GM12891 (cell line): ENCODE measurements at places on chromosomes 13 and 19.

DNA sequence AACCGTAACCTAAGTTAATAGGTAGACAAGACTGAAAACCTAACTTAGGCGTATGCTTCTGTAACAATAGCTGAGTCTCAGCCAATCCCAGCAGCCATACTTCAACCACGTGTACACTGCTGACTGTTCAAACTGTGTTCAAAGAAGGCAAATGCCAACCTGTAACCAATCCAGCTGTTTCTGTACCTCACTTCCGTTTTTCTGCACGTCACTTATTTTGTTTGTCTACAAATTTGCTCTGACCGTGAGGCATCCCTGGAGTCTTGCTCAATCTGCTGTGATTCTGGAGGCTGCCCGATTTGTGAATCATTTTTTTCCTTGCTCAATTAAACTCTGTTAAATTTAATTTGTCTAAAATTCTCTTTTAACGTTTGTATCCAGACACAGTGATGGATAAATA, 59.2 kb downstream of the EDNRB start:
- no peak for DNase-seq

- DNase-seq, result no peak
Measured at GRCh38 chr13:61123538-61124289, 291.9 kb downstream of the PCDH20 start.

DNA sequence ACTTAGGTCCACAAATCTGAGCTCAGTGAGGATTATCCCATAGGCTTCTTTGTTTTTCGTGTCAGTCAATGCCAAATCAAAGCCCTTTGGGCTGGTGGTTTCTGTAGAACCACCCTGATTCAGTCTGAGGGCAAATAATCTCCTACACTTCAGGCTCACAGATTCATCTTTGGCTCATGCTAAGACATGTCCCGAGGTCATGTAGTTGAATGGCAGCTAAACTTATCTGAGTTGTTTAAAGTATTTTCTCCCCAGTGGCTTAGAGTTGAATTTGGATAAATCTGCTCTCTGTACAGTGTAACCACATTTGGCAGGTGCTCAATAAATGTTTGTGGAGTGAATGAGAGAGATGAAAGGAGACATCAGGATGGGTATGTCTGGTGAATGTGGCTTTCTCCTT, 13.1 kb upstream of the SLC25A42 start:
- no peak for DNase-seq

DNA sequence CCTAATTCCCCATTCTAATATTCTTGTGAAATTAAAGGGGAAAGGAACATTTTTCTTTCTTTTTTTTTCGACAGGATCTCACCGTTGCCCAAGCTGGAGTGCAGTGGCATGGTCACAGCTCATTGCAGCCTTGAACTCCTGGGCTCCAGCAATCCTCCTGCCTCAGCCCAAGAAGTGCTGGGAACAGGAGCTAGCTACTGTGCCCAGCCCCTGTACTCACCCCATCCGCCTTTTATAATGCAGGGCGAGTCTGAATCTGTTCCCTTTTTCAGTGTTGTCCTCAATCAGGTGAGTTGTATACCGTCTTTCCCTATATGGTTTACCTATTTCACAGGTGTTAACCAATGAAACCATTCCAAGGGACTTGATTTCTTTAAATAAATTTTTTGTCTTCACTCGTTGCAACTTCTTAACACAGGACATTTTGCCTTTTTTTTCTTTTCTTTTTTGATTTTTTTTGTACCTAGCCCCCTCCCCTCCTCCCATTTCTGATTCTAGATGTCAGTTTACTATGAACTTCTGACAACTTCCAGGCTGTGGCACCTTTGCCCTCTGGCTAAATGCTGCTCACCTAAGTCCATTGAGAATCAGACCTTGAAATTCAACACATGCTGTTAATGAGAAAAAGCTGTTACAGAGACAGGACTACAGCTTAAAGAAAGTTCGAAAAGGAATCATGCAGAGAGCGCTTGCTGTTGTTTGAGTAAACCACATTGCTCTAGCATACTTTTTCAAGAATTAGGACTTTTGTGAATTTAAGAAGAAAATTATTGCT, 562.1 kb upstream of the KLF12 start:
- no peak for DNase-seq

DNA sequence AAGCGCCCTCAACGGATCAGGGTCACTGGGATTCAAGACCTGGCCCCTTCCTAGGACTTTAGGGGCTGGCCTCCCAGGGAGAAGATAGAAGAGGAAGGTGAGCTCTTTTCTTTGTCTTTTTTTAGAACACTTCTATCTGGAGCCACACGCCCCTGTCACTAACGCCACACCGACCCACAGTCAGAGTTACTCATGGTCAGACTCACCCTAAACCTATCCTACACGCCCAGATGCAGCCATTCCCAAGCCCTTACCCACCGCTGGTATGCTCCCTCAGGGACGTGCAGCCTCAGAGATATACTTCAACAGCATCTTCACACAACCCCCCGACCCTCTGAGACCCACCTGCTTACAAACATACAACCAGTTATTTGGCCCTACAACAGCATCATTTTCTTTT, 29.9 kb upstream of the MUC16 start:
- DNase-seq, result no peak

GRCh38 chr13:50610238-50610637, 233.3 kb downstream of the DLEU7 start:
- no peak for DNase-seq

- DNase-seq, result no peak
Measured at GRCh38 chr13:100490692-100491091, 97.9 kb downstream of the GGACT start.

GRCh38 chr13:113489549-113490495, 689 bp downstream of the DCUN1D2 start:
- DNase-seq, result peak; percentile 39
